ENCODE measurements at places on chromosomes 5 and 9. TPM values are rescaled to one million over a fixed set of nuclear protein-coding genes. Genes with fewer than 3 reads are reported as not detected.

- DNase-seq = no peak
Observed at GRCh38 chr5:73242735-73243134, 69.7 kb downstream of the TMEM174 start.

DNA sequence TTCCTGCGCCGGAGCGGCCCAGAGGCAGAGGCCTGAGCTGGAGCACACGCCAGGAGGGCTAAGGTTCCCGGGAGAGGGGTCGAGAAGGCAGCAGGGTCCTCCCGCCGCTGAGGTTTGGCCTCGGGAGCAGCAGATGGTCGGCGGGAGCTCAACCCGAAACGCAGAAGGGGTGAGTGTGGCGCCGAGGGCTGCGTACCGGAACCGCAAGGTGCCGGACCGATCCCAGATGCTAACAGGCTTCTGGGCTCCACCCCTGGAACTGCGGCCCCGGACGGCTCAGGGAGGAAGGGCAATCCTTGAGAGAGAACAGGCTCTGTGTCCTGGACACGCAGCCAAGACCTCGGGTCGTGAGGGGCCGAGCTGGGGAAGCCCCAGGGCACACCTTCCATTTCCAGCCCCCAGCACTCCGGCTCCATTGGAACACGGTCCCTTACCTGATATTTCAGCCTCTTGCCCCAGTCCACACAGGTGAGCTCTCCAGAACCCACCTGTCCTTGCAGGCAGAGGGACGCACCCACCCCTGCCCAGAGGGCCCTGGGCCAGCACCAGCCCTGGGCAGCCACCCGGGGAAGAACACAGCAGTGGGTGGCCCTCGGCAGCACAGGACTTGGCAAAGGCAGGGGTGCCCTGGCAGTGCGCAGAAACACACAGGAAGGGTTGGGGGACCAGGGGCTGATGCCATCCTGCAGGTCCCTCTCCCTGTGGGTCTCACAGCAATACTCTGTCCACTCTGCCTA lies 1.4 kb downstream of the LHX3 start:
- no peak for DNase-seq

DNA sequence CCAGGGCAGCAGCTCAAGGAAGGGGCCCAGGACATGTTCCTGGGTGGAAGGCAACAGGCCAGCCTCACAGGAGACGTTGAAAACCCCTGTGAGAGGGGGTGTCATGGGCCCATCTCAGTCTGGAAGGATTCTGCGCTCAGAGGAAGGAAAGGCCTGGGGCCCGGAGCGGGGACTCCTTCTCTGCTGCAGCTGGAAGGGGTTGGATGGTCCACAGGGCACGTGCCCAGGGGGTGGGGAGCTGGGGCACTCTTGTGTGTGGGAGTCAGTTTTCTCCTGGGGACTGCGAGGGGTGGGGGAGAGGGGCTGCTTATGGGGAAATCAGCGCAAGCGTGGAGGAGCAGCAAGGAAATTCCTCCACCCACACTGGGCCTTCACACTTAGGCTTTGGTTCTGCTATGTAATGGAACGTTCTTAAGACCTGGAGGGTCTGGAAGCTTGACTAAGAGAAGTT lies 2.9 kb upstream of the LPCAT1 start:
- peak; percentile 7 for DNase-seq

DNA sequence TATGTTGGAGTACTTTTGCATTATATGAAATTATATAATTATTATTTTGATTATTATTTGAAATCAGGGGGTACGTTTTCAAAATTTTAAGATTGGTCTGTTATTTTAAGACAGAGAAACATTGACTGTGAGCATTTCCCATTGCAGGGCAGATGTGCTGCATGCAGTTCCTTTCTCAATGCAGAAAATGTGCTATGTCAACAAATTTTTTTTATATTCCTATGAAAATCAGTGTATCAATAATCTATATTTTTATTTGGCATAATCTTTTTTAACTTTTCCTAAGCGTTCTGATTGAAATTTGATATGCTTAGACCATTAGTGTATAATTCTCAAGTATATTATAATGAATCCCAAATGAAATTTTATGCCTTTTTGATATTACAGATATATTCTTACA lies 41.8 kb upstream of the LRRC70 start:
- DNase-seq = no peak

The DYNC2I2 gene
- total RNA-seq = 3.7 TPM

The CAMSAP1 gene
- total RNA-seq = 39.3 TPM
